ENCODE measurements at places on chromosomes 7 and 10.

- DNase-seq, result no peak
These were observed 2.6 kb downstream of the TBRG4 start for GRCh38 chr7:45108863-45109262.

GRCh38 chr7:10121631-10122030 lies 852.0 kb upstream of the PHF14 start:
- no peak for DNase-seq

DNA sequence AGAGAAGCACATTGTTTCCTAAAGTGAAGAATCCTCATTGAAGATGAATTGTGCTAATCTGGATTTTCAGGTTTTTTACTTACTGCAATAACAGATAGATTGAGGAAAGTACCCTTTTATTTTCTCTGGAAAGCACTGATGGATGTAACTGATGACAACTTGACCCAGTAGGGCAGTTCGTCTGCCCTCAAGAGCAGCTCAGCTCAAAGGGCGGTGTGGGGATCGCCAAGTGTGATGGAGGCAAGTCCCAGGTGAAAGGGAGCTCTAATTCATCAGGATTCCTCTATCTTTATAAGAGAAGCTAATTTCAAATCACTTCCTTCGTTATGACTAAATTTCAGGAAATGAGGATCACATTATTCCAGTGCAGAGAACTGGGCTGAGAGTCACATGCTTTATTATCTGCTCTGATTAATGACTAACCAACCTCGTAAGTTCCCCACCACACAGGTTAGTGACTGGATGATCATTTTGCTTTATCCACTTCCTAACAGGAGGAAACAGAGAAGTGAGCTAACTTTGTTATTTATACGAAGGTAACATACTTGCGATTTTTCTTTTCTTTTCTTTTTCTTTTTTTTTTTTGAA lies 98.8 kb downstream of the PFKFB3 start:
- DNase-seq, result peak; percentile 46

GRCh38 chr7:154259396-154259795 lies 207.2 kb downstream of the DPP6 start:
- DNase-seq, result no peak

DNA sequence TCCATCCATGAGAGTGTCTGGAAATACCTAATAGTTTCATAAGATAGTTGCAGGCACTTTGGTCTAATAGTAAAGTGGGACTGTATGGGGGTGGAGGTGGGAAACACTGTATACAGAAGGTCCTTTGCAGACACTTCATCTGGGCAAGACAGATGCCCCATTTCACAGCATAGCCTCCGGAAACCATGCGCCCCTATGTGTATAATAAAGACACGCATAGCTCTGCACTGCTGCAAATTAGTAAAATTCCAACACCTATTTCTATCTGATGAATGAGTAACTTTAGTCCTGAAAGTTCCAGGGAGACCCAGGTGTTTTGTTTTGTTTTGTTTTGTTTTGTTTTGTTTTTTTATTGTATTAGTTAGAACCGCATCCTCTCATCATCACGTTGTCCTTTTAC lies 187.1 kb downstream of the CREB5 start:
- DNase-seq, result no peak

DNA sequence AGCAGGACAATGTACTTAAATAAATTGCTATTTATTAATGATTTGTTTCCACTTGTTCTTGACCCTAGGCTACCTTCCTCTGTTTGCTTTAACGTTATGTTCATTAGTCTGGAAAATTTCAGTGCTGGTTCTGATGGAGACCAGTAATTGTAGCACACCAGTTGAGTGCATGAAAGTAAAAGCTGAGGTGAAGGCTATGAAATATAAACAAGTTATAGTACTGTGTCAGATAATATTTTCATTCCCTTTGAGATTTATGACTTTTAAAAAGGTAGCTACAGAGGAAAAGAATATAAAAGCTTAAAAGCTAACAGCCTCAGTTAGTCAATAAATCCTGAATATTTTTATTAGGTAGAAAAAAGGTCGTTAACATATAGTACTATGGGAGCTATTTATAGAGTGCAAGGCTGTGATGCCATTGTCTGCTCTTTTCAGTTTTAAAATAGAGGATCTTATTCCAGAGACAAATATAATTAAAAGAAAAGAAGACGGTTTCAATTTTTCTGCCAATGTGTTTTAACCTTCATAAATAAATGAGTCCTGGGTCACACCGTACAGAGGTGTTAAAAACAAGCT lies 351.8 kb upstream of the ETV1 start:
- no peak for DNase-seq

DNA sequence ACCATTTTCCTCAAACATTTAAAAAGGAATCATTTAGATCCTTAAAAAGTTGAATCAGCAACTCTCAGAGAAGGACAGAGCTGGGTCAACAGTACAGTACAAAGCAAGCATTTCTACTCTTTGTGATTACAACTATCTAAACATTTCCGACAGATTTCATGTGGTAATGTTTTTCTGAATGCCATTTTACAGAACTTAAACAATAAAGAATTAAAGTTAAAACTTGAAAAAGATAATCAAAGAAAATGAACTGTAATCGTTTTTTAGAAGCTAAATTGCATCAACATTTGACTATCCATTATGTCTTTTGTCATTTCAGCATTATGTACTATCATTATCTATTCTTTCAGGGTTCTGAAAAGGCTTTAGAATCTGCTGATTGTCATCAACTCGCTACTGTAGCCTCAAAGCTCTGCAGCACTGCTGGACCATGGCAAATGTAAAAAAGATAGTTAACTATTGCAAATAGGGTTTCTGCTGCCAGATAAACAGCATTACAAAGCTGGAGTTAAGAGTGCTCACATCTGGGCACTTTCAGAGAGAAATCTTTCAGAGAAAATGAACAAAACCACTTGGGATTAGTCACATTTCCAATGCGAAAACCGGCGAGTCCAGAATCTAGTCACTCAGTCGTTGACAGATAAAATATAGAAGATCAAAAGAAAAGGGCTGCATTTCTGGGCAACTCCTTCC lies 160.4 kb upstream of the LAMB4 start:
- DNase-seq, result no peak

- DNase-seq, result peak; percentile 48
These were observed 1.6 kb upstream of the SPAG6 start for GRCh38 chr10:22343731-22344130.

GRCh38 chr7:123640583-123640982 lies 15.1 kb upstream of the LMOD2 start:
- DNase-seq, result no peak
